ENCODE measurements at places on chromosomes 12 and 14.
A peak's percentile ranks its signal among the peaks of the same experiment; 100 is the strongest.

- DNase-seq: no peak
Measured at GRCh38 chr14:36048667-36049066, 127.9 kb downstream of the PTCSC3 start.

DNA sequence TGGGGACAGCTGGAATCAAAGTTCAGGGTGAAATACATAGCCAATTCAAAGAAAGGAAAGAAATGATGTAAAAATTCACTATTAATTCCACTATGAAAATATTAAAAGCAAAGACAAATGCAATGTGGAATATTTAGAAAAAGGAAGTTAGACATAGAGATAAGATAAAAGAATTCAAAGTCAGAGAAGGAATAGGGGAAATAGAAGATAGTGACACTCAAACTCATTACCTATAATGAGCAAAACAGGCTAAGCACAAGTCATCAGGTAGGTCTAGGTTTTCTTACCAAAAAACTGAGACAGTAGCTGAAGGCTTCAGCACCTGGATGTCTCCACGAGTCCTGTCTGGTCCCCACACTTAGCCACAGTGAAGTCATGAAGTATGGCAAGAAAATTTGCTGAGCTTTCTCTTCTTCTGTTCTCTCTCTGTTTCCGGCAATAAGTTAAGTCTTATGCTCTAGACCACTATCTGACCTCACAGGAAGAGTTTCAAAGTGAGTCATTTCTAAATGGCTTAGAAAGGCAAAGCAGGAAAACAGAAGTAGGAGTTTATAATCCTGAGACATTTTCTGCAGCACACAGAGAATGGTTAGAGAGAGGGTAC lies at the start of gene C3AR1:
Gene C3AR1 (minus strand): TSS at position 369 of the 604 bp plus-strand sequence. CDS start 6,174 bp downstream, outside the sequence.
- DNase-seq: peak; percentile 8

DNA sequence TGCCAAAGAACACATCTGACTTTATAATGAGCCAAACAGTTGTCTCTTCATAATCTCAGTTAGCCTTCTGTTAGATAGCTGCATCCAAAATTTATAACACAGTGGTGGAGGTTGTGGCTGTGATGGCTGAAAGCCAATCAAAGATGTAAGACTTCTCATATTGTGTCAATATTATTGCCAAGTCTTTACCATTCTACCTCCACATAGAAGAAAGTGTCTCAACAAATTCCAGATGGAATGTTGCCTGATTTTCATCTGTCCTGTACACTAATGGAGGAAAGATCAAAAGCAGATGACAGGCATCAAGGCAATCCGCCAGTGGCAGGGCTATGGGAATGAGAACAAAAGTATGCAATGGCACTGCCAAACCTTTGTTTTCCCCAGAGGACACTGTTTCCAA lies 813.1 kb upstream of the NOVA1 start:
- DNase-seq: no peak

DNA sequence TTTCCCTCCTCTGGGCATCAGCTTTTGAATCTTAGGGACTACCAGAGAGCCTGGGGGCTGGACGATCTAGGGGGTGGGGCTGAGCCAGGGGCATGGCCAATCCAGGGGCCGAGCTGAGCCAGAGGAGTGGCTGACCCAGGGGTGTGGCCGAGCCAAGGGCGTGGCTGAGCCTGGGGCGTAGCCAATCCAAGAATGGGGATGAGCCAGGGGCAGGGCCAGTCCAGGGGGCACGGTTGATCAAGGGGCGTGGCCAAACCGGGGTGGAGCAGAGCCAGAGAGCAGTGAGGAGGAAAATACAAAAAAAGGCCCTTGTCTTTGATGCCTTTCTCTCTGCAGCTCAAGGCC lies 219.3 kb upstream of the NOS1 start:
- DNase-seq: peak; percentile 38

- DNase-seq: no peak
Measured at GRCh38 chr12:18320036-18320617, 58.8 kb downstream of the PIK3C2G start.

DNA sequence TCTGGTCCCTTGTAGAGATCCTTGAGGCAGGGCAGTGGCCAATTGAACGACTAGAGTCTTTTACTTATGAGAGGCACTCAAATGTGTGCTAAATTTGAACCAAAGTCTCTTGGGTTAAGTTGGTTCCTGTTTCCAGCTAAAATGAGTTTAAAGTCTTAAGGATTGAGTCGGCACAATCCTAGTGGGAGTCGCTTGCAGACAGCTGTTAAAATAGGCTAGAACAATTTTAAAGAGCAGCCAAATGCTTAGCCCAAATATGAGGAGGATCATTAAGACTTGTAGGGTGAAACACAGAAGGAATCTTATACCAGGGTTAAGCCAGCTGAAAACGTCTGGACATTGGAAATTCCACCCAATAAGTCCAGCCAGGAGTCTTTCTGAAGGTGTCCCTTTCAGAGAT lies 216.1 kb downstream of the NUBPL start:
- DNase-seq: no peak

- no peak for DNase-seq
Measured at GRCh38 chr14:20632448-20632830, 9.1 kb downstream of the OR6S1 start.

GRCh38 chr12:90790747-90791146 lies 164.2 kb downstream of the CCER1 start:
- DNase-seq: no peak

GRCh38 chr14:43877351-43877960 lies 629.6 kb downstream of the FSCB start:
- no peak for DNase-seq

- no peak for DNase-seq
Measured at GRCh38 chr14:62691647-62692489, 353.4 kb downstream of the KCNH5 start.

- peak; percentile 75 for DNase-seq
Measured at GRCh38 chr14:24051789-24052655, at the start of gene CARMIL3. CARMIL3 (plus strand) TSS chr14:24052009; CDS start chr14:24052154, 145 bp downstream.

- no peak for DNase-seq
Measured at GRCh38 chr14:58107041-58107440, 45.0 kb downstream of the ARMH4 start.

- no peak for DNase-seq
Measured at GRCh38 chr14:87935886-87936285, 57.1 kb downstream of the GALC start.

DNA sequence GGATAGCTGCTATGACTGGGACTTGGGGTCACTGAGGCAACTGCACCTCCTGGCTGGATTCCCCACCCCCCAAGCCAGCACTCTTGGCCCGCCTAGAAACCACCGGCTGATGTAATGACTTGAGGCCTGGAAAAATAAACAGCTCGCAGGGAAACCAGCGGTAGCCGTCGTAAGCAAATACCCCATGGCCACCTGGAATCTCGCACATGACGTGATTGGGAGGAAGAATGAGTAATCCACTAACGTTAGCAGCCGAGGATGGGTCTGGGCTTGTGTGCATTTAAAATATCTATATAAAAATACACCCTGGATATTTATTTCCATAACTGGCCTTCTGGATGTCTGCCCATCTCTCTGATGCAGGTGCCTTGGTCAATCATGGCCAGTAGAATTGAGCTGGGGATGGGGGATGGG lies 120.1 kb downstream of the SMOC1 start:
- no peak for DNase-seq

DNA sequence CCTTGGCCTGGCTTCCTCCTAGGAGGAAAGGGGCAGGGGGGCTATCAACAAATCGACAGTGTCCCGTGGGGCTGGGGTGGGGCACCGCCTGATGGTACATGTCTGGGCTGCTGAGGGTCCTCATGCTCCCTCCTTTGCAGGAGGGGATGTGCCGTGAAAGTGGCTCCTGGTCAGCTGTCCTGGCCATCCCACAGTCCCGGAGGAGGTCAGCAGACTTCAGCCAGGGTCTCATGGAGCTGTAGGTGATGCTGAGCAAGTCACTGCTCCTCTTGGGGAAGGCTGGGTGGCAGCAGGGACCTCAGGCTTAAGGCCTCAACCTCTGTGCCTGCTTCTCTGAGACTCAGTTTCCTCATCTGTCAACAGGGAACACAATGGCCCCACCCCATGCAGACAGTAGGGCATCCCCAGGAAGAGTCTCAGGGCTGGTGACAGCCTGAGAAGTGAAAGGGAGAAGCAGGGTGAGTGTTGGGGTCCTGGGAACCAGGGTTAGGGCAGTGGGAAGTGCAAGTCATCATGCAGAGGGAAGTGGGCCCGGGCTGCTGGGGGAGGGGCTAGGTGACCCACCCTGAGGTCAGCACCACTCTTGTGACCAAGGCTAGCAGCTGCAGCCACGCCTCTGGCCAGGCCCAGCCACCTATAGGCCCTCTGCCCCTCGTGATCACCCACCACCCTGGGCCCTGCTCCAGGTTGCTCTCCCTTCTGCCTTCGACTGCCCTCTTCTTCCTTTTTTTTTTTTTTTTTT lies 4.4 kb upstream of the TNFAIP2 start:
- DNase-seq: no peak

DNA sequence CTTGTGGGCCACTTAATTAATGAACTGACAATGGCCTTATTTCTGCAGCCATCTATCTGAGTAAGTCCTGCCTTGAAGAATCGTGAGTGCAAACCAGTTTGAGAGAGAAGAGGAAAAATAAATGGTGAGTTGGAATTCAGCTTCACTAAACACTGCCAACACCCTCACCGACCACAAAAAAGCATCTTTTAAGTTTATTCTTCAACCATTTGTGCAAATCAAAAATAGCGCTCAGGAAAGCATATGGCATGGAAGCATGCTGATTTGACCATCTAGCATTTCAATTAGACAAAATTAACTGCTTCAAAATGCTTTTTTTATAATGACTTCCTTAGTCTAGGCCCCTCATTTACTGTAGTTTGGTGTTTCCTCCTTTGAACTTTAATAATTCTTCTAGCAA lies 294.0 kb downstream of the PPFIA2 start:
- no peak for DNase-seq

- no peak for DNase-seq
Measured at GRCh38 chr12:19896534-19896933, 457.2 kb downstream of the AEBP2 start.

DNA sequence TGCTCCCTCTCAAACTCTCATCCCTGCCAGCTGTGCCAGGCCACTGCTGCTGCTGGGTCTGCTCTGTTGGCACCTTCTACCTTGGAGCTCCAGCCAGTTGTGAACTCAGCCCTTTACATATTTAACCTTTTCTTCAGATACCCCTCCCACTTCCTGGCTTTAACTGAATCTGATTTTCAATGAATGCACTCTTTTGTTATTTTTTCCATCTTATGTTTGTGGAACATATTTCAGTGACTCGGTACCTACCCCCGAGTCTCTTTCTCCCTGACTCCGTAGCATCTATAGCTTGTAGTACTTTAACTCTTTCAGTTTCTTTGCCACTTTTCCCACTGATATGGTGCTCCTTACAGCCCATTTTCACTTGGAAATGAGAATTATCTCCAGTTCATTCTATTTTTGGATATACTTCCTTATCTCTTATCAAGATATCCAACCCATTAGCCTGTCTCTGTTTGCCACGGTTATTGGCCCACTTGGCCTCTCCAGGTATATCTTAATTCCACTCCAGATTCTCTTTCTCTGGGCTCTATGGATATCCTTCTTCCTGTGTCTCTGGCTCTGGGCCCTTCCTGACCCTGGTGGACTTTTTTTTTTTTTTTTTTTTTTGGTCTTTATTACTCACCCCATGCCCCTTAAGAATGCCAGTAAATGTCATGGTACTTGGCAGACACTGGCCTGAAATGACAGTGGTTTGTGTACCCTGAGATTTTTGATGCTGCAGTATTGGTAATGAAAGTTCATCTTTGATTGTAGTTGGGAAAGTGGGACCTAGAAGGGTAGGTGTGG lies 62.7 kb downstream of the PELI2 start:
- DNase-seq: no peak

DNA sequence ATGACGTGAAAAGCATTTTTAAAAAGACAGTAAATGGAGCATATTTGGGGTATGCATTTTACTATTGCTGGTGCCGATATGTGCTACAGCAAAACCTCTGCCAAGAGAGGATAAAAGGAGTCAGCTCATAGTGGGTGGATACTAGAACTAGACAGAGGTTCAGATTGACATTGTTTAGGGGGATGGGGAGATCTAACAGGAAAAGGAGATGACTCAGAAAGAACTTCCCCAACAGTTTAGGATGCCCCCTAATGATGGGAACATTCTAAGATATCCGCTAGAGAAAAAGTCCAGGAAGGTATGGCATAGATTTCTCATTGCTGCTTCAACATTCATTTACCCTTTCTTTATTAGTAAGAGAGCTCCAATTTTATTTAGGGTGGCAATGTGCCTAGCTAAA lies 110.5 kb upstream of the CLEC14A start:
- no peak for DNase-seq

DNA sequence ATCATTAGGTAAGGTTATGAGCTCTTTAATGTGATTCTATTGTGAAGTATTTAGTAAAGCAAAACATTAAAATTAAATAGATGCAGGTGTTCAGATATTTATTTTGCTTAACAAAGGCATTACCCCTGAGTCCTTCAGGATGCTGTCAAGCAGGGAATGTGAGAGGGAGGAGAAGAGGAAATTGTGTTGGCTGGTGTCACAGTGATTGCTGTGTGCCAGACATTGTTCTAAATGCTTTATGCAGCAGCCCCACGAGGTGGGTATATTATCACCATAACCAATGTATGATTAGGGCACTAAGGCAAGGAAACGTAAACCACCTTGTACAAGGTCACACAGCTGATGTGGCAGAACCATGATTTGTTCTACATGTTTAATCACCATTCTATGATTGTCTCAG lies 80.1 kb downstream of the STAB2 start:
- DNase-seq: no peak

GRCh38 chr12:108955225-108955835 lies 65.5 kb downstream of the SVOP start:
- no peak for DNase-seq

DNA sequence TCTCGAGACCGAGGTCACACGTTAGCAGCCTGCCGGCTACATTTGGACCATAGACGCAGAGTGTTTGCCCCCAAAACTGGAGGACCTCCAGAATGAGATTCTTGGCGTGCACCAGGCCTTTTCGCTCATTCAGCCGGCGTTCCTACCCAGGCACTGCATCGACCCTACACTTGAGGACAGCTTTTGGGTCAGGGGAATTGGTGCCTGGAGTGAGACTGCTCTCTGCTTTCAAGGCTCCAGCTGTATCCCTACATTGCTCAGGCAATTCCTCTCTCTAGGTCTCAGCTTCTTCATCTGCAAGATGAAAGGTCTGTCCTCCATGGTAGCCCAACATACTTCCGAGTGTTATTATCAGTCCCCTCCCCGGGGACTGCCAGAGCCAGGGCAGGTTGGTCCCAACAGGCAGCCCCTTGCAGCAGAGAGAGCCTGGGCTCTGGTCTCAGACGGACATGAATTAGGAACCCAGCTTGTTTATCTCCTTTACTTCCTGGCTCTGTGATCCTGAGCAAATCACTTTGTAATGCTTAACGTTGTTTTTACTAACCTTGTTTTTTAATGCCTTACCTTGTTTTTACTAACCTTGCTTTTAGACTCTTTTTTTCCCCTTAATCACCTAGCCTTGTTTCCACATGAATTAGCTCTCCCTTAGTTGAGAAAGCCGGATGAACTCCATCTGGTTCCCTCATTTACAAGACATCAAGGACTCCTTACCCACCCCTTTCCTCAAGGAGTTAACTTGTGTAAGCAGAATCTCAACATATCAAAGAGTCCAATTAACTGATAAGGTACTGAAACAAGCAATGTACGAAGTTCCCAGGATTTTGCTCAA lies 892 bp downstream of the TCHP start:
- peak; percentile 9 for DNase-seq
